ENCODE measurements at places on chromosomes 6 and 20. TPM values are rescaled to one million over a fixed set of nuclear protein-coding genes. Genes with fewer than 3 reads are reported as not detected.

DNA sequence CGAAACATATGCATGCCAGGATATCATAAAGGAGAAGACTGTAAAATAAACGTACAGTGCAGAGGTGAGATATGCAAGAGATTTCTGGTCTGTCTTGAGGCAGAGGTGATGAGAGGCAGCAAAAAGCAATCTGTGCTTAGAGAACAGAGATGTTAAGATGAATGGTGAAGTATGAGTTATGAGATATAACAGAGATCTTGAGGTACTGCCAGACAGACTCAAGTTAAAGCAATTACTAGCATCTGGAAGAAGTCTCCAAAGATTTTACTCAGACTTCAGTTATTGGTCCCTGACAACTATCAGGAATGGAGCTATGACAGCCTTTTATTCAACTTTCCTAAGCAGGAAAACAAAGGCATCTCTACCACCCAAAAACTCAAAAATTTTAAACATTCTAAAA, 122.8 kb upstream of the DST start:
- DNase-seq = no peak

DNA sequence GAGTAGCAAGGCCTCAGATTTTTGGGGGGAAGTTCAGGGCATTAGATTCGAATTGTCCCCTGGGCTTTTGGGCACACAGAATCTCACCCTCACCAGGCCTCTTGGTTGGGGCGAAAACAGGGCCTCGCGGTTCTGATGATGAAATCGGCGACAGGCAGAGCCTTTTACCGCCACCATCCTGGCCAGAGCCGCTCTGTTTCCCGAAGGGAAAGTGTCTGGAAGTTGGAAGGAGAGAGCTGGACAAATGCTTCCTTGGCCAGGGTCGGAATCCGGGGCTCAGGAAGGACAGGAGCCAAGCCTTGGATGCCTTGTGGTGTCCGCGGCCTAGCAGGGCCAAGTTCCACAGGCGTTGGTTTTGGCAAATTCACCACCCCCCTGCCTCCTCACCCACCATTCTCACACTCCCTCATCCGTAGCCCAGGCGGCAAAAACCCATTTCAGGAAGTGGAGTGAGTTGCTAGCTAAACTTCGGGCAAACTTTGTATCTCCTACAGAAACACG, 3.5 kb upstream of the TFAP2A start:
- no peak for DNase-seq

DNA sequence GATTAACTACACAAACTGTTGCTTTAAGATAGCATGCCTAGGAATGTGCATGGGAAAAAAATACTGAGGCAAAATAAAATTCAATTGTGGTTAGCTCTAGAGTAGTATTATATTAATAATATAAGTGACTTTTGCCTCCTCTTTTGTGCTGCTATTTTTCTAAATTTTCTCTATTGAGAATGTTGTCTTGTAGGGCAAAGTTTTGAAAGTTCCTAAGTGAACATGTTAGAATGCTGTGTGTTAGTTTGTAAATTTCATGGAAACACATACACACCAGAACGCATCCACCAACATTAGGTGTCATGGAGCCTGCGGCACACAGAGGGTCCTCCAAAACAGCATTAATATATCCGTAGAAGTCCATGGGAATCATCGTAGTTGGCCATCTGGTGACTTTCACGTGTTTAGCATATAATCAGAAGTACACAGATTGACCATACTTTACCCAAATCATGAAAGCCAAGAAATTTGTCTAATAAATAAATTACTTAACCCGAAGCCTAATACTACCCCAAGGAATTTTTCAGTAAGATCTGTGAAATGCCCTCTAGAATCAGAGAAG, 25.6 kb downstream of the ARHGAP18 start:
- no peak for DNase-seq

ACOT8 gene
- 60.4 TPM for total RNA-seq

SYNDIG1 gene
- total RNA-seq = not detected

TCP11 gene
- not detected for total RNA-seq

HS3ST5 gene
- 0.42 TPM for total RNA-seq

MGME1 gene
- 34.9 TPM for total RNA-seq

- DNase-seq = peak; percentile 61
Observed at GRCh38 chr6:17393892-17394631, 667 bp downstream of the CAP2 start.

DNA sequence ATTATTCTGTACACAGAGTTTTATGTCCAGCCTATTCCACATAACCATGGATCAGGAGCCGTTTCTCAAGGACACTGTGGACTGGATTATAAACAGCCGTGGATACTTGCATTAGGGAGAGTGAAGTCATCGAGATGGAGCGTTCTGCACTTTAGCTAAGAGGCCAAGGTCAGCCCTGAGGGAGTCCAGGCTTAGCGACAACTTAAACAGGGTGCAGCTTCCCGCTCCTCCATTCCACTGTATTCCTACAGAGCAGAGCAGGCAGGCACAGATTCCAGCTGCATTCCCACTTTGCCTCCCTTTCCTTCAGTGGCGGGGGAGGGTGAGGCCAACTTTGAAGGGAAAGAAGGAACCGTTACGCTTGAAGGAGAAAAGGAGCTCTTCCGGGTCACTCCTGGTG, 59.5 kb downstream of the RAMACL start:
- no peak for DNase-seq

DNA sequence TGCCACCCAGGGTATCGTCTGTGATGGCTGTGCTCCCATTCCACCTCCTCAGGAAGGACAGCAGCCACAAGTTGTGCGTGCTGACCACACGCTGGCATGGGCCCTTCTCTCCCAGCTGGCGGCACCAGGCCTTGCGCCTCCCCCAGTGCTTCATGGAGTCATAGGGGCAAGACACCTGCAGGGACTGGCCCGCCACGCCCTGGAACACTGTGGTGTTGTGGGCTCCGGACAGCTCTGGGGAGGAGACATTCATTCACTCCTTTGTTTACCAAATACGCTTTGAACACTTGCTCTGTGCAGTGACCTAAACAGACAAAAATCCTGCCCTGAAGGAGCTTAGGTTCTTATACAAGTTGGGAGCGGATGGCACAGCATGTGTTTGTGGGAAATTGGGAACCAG, 1.5 kb downstream of the TREM2 start:
- DNase-seq = no peak

- no peak for DNase-seq
Observed at GRCh38 chr6:73801652-73802268, 105.8 kb downstream of the CD109 start.

C6orf132 gene
- total RNA-seq = not detected

GRCh38 chr6:6494677-6495076, 93.8 kb upstream of the LY86 start:
- peak; percentile 80 for DNase-seq

DNA sequence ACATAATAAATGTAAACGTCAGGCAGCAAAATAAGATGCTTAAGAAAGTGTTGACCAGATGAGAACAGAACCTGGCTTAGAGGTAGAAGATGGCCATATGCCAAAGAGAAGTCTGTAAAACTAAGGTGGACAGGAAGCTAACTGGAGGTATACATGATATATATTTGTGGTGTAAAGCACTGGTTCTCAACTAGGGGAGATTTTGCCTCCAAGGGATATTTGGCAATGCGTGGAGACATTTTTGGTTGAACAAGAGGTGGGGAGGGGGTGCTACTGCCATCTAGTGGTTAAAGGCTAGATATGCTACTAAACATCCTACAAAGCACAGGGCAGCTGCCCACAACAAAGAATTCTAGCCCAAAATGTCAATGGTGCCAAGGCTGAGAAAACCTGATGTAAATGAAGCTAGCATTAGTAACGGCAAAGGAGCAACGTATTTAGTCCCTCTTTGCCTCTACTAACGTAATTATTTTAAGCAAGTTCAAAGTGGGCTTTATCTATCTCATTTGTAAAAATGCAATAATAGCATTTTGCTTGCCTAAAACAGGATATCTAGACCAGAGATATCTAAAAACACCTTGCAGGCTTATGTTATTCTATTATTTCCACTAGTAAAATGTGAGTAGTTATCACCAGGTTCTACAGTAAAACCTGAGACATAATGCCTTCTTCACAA, 182.6 kb downstream of the RNGTT start:
- DNase-seq = peak; percentile 86

GRCh38 chr6:44966449-44967092, 361.6 kb upstream of the RUNX2 start:
- peak; percentile 86 for DNase-seq

DSP gene
- 2.0 TPM for total RNA-seq

DNA sequence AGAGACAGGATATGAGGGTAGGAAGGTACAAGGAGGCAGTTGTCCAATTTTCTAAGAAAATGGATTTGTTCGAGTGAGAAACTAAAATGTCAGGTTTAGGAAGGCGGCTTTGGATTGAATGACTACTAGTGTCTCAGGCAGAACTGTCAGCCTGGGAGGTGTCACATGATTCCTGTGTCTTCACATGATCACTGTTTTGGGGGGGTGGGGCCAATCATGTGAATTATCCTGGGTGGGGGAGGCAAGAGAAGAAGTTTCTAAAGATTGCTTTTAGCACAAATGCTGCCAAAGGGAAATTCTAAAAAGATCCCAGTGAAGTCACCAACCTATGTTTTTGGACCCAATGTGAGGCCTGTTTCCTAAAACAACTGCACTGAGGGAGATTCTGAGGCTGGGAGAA, 2.3 kb downstream of the SIRPA start:
- peak; percentile 96 for DNase-seq

DNA sequence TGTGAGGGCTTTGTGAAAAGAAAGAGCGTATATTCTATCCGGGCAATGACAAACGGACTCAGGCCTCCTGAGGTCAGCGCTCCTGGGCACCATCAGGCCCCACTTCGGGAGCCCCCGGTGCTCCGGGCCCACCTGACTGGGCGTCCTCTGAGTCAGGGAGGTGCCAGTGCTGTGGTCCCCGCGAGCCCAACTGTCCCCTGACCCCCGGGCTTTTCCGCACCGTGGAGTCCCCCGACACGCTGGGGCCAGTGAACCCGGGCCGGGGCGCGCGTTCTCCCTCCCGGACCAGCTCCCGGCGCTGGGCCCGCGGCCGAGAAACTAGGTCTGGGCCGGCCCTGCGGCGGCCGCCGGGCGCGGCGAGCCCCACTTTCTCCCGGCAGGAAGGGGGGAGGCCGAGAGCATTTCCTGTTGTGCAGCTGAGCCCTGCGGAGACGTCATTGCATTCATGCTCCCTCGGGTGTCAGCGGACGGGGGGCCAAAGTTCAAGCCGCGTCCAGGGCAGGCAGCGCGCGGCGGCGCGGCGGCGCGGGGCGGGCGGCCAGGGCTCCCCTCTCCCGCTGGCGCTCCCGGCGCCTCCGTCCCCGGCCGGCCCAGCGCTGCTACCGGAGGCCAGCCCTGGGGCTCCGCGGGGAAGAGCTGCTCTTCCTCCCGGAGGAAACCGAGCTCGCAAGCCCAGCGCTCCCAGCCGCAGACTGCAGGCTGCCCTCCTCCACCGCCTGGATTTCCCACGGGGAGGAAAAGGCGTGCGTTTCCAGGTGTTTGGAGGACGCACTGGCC, 18.3 kb downstream of the HIVEP2 start:
- DNase-seq = peak; percentile 62

TFAP2D gene
- total RNA-seq = not detected

DNA sequence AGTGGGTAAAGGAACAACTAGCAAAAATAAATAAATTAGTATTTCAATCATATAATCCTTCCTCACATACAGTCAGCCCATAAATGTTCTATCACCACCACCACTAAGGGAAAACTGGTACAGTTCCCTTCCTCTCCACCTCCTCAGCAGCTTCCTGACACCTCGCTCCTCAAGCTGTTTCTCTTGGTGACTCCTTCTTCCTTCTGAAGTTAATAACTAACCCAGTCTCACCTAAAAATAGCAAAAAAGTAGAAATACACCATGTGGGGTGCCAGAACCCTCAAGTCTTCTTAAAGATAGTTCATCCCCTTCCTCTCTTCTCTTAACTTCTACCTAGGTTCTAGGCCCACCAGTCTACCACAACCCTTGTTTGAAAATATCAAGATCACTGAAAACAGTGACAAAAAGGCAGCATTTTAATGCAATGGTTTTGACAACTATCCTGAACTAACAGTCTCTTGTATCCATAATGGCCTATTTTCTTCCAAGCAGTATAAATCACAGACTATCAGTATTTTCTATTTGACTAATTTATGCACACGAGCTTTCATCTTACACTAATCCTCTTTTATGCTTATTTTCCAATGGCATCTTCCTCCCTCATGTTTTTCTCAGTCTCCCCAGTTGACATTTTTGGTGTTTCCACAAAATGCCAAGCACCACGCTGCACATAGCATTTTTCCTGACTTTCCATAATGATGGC, 85.5 kb downstream of the KHDC1L start:
- no peak for DNase-seq

TPBG gene
- 5.8 TPM for total RNA-seq

MRAP2 gene
- 0.67 TPM for total RNA-seq

KCNQ2 gene
- total RNA-seq = 6.2 TPM

CYP24A1 gene
- total RNA-seq = not detected

IRF4 gene
- 76.9 TPM for total RNA-seq

- no peak for DNase-seq
Observed at GRCh38 chr20:58646257-58646656, 4.8 kb upstream of the STX16 start.

ULBP2 gene
- 0.37 TPM for total RNA-seq

DNA sequence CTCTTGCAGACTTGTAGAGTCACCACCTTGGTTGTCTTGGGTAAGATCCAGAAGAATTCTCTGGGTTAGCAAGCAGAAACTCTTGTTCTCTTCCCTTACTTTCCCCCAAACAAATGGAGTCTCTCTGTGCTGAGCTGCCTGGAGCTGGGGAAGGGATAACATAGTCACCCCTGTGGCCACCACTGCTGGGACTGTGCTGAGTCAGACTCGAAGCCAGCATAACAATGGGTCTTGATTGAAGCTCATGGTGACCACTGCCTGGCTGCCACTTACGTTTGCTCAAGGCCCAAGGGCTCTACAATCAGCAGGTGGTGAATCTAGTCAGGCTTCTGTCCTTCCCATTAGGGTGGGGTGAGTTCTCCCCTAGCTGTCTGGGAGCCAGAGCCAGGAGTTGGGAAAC, 15.4 kb upstream of the ERVFRD-1 start:
- DNase-seq = no peak

Data from SK-MEL-5 (cell line).